ENCODE measurements at places on chromosomes 11 and 22. TPM values are rescaled to one million over a fixed set of nuclear protein-coding genes. Genes with fewer than 3 reads are reported as not detected.

DNA sequence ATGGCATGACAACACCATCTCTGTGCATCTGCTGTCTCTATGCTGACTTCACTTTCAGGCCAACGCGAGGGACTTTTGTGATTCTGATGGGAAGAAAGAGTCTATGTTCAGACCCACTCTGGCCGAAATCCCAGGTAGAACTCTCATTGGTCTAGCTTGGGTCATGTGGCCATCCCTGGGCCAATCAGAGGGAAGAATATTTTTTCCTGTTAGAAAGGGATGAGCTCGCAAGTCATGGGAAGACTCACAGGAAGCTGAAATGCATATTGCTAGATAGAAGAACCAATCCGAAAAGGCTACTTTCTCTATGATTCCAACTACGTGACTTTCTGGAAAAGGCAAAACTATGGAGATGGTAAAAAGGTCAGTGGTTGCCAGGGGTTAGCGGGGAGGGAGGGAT, 56.0 kb upstream of the LINC01488 start:
- H3K36me3 ChIP-seq = no peaks in the 10 kb centered on the region
- peaks cover 16% of the 10 kb centered on the region for H3K4me1 ChIP-seq
- DNase-seq = no peak

DNA sequence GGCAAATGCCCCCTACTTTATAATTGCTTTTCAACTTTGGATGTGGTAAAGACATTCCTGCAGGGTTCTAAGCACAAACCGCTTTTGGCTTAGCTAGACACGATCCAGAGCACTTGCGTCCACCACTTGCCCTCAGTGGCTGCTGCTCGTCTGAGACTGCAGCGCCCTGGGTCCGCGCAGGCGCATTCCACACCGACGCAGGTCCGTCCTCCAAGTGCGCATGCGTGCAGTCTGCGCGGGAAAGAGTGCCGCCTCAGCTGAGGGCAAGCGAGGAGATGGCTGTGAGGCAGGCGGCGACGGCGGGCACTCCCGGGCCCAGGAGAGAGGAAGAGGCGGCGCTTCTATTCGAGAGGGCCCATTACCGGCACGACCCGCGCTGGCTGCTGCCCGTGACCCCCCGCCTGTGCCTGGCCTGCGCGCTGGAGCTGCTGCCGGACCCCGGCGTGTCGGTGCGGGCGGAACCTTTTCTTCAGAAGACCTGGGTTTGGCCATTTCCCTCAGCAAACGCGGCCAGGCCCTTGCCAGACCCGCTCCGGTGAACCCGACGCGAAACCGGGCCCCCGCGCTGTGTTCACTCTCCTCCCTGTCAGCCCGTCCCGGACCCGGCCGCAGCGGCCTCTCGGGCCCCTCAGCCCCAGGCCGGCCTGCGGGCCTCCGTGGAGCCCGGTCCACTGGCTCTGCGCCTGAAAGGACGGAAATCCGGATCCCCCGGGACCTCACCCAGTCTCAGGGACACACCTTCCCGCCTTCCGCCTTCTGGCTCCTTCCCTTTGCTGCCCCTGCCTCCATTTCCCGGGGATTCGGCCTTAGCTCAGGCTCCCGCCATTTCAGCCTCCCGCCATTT, at the start of gene MEI1:
MEI1 (plus strand) TSS at position 240 of the 844 bp plus-strand sequence; CDS start at position 276, 36 bp downstream.
- no peaks in the 10 kb centered on the region for H3K36me3 ChIP-seq
- no peaks in the 10 kb centered on the region for H3K27me3 ChIP-seq
- no peak within 1 kb of the TSS for H3K27ac ChIP-seq
- no peak within 1 kb of the TSS for H3K4me3 ChIP-seq

DNA sequence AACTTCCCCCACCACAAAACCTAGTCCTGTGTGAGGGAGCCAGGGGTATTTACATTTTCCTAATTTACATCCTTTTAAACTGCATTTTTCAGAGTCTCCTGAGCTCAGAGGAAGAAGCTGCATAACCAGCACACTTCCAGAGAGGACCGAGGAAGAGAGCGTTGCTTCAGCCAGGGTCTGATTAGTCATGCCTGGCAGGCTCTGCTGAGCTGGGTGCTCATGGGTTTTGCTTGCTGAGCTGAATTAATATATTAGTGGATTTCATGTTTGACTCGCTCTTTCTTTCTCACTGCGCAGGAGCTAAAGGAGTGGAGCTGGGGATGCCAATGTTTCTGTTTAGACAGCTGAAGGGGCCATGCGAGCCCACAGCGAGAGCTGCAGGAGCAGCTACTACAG, 539.3 kb upstream of the B3GAT1 start:
- peak overlapping the region; percentile 71 for H3K27ac ChIP-seq
- no peaks in the 10 kb centered on the region for H3K36me3 ChIP-seq
- peak overlapping the region; percentile 8 for H3K4me3 ChIP-seq
- DNase-seq = peak; percentile 77
- H3K27me3 ChIP-seq = no peaks in the 10 kb centered on the region

DNA sequence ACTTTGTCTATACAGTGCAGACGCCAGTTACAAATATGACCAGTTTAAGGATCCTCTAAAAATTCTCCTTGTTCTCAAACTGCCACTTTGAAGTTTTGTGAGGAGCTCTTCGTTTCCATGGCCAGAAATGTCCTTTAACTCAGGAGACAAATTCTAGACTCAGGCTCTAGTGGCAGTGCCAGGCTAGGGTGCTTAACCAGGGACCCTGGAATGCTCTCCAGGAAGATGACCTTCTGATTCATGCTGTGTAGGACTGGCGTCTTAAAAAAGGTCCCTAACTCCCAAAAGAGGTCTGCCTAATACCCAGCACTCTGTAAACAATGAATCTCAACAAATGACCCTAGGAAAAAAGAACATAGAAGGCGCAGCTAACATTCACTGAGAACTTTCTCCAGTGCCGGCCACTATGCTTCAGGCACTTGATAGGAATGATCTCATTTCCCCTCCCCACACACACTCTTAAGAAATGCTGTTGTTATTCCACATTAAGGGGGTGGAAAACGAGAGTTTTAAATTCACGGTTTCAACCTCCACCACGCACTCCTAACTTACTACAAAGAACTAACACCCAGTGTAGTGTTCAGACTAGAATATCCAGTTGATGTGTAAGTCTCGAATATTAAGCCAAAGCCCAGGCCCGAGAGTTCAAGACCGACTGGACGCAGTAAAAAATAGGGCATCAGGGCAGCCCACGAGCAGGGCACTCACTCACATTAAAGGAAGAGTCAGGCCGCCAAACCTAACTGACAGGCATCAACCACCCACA, 747 bp downstream of the NXF1 start:
- H3K27me3 ChIP-seq = no peaks in the 10 kb centered on the region
- H3K36me3 ChIP-seq = peaks cover 29% of the 10 kb centered on the region
- peaks cover 24% of the 10 kb centered on the region for H3K4me1 ChIP-seq
- H3K4me3 ChIP-seq = peak overlapping the region; percentile 98

The IL17REL gene
- not detected for total RNA-seq

The FADD gene
- 19.5 TPM for total RNA-seq

Data from osteocyte (in vitro differentiated cells).